ENCODE measurements at places on chromosomes 5 and 9.

GRCh38 chr5:82595113-82595512 is 317.0 kb upstream of the RPS23 start:
- DNase-seq = no peak

DNA sequence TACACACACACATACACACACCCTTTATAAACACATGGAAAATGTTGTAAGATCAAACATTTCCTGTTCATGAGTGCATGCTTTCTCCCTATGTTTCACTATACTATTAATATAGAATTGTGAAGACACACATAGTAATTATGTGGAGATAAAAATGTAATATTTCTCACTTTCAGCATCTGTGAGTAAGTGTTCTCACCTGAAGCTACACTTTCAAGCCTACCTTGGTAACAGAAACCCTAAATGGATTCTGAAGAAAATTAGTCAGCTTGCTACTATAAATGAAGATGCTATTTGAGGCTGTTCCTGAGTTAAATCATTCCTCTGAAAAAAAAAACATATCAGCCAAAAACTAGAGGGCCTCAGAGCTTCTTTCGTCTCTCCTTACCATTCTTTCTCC is 81.1 kb upstream of the GNA14 start:
- DNase-seq = no peak

GRCh38 chr5:177498013-177498787 is 796 bp upstream of the PDLIM7 start:
- no peak for DNase-seq

DNA sequence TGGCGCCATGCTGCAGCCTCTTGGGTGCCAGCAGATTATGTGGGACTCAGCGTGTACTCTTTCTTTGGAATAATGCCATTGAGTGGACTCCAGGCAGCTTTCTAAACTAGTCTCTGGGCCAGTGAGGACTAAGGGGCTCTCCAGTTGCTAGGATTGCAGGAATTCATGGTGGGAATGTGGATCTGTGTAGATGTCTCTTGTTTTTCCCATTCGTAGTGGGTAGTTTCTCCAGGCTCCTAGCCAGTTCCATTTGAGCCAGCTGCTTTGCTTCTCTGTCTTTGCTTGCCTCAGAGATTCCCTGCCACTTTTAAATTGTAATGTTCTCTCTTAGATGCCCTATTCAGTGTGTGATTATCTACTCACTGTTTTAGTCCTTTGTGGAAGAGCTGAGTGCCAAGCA is 42.6 kb downstream of the SLF1 start:
- no peak for DNase-seq

DNA sequence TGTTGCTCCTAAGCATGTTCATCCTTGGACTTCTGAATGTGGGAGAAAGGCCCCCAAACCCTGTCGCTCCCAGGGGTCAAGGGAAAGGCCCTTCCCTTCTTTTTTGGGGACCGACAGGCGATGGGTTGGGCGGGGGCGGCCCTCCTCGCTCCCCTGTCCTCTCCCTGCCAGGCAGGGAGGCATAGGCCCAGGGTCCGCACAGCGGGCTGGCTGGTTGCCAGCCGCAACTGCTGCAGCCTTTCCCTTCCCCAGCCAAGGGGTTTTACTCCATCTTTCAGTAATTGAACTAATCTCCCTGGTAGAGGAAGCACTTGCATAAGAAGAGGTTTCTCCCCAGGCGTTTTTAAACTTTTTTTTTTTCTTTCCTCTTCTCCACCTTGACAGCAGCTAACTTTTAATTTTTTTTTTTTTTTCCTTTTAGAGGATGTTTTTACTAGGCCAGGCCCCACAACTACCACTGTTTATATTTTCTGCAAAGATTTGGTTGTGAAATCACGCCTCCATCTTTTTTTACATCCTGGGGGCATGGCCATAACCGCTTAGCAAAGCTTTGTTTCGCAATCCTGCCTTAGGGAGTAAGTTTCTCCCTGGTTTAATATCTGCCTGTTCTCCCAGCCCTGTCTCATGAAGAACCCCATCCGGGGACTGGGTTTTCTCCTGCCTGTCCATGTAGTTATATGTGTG is 216.9 kb upstream of the ZNF608 start:
- no peak for DNase-seq

- DNase-seq = no peak
These were observed 227.1 kb upstream of the NREP start for GRCh38 chr5:111984044-111984443.

DNA sequence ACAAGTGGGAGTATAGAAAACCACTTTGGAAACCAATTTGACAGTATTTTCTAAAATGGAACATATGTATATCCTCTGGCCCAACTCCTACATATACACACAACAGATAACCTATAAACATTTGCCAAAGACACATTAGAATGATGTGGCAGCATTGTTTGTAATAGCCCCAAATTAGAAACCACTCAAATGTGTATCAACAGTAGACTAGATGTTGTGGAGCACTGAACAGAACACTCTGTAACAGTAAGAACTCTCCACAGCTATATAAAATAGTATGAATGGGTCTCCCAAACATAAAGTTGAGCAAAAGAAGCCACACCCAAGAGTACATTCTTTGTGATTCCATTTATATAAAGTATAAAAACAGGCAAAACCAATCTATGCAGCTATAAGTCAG is 6.1 kb downstream of the ZNF622 start:
- no peak for DNase-seq

GRCh38 chr5:11468334-11469039 is 435.8 kb downstream of the CTNND2 start:
- DNase-seq = no peak

DNA sequence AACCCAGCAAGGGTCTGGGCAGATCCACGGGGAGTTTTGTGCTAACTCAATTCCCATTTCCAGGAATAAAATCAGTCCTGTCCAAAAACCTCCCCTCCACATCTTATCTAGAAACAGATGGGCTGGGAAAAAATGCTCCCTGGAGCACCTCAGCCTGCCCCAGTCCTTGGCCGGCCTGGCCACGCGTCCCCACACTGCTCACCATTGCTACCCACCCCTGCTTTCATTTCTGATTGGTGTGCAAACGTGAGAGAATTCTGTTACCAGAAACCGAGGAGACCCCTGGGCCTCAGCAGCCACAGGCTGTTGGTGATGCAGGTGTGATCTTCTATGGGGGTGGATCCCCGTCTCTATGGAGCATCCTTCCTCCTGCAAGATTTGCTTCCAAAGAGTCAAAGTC is 38.0 kb upstream of the OLFM1 start:
- no peak for DNase-seq

DNA sequence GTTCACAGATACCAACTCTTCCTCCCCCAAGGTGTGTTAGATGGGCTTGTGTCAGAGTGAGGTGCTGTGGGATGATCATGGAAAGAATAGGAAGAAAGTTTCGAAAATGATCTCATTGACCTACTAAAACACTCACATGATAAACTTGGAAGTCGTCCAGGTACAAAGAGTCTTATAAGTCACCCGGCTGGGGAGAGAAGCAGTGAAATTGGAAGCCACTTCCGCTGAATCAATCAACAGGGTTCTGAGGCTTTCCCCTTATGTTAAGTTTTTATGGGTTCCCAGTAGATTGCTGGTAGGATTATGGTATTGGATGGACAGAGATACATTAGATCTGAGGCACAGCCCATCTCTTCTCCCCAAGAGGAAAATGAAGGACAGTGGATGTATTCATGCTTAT is 218.8 kb upstream of the MSX2 start:
- no peak for DNase-seq

- no peak for DNase-seq
These were observed 374.9 kb downstream of the PSAT1 start for GRCh38 chr9:78671785-78672184.

GRCh38 chr5:2374703-2375102 is 376.8 kb downstream of the IRX2 start:
- DNase-seq = no peak

DNA sequence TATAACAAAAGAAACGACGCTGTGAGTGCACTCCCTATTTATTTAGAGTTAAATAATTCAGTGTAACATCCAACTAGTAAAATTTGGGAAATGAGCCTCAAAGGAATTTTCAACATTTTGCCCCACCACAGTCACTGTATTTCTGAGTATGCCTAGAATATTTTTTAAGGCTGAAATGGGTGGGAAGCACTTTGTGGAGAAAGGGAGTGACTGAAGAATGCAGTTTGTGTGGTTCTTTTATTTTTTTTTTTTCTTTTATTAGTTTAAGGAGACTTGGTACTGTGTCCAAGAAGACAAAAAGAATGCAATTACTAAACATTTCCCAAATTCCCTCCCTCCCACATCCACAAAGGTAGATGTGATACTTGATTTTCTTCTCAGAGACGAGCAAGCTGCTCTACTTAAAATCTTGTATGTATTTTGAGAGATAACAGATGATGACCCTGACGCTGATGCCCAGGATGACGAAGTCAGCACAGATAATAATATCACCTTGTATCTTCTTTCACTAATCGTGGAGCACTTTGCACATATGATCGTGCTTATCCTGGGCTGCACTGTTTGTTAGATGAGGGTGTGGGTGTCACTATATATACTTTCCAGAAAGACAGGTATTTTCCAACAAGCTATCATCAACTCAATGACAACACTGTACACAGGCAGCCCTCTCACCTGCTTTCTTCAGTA is 586.3 kb downstream of the RAB3C start:
- DNase-seq = no peak

GRCh38 chr9:117415358-117415914 is 579 bp upstream of the ASTN2 start:
- no peak for DNase-seq

GRCh38 chr5:9468060-9468388 is 77.9 kb downstream of the SEMA5A start:
- DNase-seq = no peak

DNA sequence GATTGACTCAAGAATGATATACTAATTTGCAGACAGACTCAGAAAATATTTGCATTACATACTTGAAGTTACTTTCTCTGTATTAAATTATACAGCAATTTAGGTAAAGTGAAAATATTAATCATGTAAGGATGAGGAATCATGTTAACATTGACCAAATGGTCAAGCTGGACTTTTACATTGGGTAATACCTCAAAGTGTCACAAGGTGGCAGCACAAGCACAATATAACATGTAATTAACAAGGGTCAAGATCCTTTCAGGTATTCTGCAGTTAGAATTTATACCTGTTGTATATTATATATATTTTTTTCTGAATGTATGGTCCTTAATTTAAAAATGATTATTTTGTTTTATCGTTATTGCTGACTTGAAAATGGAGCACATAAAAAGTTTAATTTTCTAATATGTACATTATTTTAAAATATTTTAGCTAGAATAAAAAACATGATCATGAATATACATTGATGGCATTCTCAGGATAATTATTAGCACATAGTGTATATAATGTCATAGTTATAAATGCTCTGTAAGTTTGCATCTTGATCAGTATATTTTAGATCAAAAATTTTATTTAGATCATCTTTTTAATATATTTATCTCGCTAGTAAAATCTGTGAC is 8.6 kb downstream of the HAPLN1 start:
- peak; percentile 55 for DNase-seq

GRCh38 chr5:14181299-14181968 is 38.3 kb downstream of the TRIO start:
- DNase-seq = no peak

DNA sequence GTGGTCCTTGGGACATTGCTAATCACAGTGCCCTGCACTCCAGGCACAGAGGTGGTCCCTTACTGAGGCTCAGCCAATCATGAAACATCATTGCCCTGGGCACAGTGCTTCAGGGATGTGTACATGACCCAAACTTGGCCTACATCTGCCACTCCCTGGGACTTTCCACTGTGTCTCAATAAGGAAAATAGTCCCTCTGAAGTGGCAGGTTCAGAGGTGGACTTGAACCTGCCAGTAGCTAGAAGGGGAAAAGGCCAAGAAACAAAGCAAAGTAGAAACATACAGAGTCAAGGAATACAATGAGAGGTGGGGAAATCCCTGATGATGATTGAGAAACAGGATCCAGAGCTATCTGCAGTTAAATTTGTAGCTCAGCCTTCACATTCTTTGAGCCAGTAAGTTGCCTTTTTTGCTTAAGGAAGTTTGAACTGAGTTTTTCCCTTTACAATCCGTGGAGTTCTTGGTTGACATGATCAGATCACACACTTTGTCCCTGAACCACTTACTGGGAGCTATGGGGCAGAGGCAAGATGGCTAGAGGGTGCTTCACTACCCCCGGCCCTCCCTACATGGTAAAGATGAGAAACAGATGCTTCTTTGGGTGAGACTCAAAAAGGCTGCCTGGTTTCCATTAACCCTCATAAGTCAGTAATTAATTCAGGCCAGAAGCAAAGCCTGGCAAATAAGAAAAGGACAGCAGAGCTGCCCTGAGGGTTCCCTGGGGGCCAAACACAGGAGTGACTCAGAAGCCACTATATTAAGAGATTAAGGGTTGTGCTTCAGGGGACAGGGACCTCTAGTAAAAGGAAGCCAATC is 57.6 kb downstream of the SH3TC2 start:
- DNase-seq = no peak

GRCh38 chr5:113875096-113875495 is 361.6 kb downstream of the YTHDC2 start:
- no peak for DNase-seq

GRCh38 chr9:18499980-18500379 is 26.0 kb downstream of the ADAMTSL1 start:
- DNase-seq = no peak

DNA sequence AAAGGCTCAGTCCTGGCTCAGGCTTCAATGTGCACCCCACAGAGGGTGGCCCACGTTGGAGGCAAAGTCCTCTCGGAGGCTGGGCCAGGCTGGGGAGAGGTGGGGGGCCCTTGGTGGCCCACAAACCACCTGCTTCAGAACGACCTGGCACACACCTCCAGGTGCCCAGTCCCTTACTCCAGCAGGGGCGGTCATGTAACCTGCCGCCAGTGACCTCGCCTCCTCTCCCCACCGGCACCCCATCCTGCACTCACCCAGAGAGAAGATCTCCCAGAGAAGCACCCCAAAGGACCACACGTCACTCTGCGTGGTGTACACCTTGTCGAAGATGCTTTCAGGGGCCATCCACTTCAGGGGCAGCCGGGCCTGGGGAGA is 22.5 kb upstream of the SCGB3A1 start:
- DNase-seq = no peak

- DNase-seq = peak; percentile 77
These were observed 149.1 kb downstream of the TLE1 start for GRCh38 chr9:81540142-81540710.

GRCh38 chr5:133700251-133700650 is 87.9 kb upstream of the FSTL4 start:
- DNase-seq = no peak

GRCh38 chr5:147555176-147555575 is 45.3 kb upstream of the DPYSL3 start:
- no peak for DNase-seq

GRCh38 chr5:154278186-154278585 is 87.7 kb downstream of the GALNT10 start:
- DNase-seq = no peak
